Stimulated activated CD4-positive, alpha-beta T cell treated with anti-CD3 and anti-CD28 coated beads, Interleukin-1b, Interleukin-23, amount 100 ng/mL, for 1 hour (primary cell): ENCODE measurements at places on chromosomes 6 and 20.

DNA sequence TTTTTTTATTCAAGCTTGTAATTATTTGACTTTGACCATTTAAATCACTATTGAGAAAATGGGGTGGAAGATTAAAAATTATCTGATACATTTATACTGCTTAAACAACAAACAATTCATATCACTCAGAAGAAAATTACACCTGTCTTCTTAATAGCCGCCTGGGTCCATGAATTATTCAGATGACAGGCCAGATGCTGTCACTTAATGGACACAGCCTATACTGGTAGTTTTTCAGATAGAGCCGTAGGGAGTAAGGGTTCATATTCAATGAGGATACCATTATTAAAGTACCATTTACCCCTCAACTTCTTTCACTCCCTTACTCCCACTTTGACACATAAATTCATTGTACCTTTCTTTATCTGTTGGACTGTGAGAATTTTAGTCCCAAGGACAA lies 1193.4 kb upstream of the MAP3K7 start:
- DNase-seq, result no peak

DNA sequence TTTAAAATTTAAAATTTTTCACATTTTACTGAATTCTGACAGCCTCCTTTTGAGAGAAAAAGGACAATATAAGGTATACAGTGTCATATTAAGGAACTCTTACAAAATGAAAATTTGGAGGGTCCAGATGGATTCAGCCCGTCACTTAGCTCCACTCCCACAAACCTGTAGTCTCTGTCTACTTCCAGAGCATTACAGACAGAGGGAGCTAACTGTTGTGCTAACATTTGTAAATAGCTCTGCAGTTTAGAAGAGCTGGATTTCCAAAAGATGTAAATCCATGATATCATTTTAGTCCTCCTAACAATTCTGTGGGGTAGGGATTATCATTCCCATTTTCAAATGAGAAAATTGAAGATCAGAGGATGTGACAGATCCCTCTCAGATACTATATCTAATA lies 16.1 kb upstream of the SERINC3 start:
- no peak for DNase-seq

DNA sequence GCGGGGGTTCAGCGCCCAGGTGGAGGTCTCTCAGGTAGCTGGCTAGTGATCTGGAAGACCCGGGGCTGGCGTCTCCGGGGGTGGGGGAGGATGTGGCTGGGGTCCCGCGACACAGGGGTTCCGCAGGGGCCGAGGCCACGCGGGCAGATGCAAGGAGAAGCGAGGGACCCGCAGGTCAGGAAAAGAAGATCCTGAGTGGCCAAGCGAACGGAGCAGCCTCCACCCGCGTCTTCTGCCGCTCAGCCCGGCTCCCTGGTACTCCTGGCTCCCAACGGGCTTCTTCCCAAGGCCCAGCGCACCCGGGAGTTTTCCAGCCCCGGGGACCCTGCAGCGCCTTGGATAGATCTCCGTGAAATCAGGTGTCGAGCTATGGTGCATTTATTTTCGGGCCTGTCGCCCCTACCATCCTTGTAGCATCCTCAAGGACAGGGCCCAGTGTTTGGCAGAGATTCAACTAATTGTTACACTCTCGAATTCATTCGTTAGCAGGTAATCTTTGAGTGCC lies 682 bp upstream of the CHD6 start:
- DNase-seq, result no peak

DNA sequence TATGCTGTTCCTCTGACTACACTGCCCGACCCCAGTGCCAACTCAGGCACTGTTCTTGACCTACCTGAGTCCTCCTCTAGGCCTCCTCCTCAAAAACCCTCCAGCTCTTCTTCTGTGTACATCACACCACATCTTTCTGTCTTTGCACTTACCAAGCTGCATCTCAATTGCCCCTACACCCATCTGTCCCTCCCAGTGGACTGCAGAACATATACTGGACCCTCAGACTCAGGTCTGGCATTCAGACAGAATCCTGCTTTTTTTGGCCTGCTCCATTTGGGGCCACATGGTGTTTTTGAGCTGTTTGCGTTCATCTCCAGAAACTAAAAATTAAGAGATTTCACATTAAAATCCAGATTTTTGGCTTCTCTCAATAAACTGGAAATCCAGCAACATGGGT lies 23.2 kb upstream of the YWHAB start:
- no peak for DNase-seq

DNA sequence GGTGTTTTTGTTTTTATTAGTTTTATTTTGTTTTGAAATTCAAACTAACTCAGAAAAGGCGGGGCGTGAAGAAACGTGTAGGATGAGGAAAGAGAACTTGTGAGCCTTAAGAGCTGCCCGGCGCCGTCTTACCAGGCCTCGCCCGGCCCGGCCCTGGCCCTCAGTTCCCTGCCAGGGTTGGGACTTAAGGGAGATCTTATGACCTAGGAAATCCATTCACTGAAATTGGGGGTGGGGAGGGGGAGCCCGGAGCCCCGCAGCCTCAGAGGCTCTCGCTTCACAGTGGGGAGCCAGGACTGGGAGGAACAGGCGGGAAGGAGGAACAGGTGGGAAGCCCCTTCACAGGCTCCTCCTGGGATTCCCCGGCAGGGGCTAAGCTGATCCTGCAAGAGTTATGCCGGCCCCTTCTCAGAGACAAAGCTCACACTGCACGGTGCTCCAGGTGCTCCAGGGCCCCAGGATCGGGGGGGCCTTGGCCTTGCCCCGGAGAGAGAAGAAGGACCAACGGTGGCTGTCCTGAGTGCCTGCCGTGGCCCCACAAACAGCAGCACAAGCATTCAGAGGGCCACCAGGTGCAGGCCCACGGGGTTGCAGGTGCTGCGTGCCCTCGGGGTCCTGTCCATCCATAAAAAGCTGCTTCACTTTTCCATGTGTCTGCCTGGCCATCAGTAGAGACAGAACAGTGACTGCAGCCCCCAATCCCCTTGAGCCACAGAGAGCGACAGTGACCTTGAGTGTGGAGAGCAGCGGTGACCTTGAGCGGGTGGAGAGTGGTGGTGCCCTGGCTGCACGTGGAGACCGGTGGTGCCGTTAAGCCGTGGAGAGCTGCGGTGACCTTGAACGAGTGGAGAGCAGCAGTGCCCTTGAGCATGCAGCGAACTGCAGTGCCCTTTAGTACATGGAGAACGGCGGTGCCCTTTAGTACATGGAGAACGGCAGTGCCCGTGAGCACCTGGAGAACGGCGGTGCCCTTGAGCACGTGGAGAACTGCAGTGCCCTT lies 152.7 kb downstream of the DLL1 start:
- DNase-seq, result no peak
